ENCODE measurements at places on chromosomes 4 and X.
A peak's percentile ranks its signal among the peaks of the same experiment; 100 is the strongest.

DNA sequence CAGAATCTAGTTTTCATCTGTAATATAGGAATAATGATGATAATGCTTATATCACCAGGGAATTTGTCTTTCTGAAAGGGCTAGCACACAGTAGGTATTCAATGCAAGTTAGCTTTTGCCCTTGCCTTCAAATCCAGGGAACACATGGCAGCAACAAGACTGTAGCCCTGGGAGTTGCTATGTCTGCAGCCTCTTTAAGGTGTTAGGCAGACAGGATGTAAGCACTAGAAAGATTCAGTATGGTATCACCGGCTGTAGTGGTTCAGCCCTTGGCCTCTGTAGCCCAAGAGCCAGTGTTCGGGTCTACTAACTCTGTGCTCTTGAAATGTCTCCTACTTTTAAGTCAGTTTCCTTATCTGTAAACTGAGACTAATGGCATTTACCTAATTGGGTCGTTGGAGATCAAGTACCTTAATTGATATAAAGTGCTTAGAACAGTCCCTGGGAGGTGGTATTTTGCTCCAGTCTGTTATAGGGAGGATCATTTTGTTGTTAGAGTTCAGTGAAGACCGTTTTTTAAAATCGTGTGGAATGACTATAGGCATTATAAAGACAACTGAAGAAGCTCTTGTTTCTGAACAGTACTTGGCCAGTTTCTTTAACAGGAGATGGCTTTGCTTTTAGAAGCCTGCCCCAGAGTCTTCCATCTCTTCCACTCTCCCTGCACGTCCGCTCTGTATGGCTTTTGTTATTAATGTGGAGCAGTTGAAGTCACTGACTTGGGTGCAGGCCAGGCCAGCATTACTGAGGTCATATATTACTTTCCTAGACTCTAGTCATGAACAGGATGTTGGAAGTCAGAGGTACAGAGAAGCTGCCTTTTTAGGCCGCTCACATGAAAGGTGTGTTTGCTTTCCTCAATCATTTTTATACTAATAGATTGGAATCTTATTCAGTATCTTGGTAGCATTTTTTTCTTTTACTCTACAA lies 44.8 kb downstream of the GAB1 start:
- no peak for DNase-seq

DNA sequence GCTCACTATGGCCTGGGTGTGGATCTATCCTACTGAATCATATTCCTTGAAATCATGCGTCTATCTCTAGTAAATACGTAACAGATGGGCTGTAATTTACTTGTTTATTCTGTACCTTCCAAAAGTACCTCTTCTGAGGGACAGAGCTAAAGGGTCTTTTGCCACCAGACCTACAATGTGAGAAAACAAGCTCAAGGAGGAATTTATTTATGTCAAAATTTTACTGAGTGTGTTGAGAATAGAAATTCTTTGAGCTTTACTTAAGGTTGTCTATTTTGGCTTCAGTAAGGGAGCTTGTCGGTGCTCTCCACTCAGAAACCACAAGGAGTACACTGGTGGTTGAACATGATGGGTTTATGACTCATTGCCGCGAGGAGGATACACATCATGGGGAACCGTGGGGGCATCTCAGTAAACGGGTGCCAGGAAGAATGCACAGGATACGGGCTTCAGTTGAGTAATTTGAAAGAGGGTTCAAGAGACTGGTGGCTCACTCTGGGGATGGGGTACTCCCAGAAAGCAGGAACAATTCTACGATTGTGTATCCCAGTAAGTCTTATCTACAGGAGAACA lies 3.0 kb downstream of the ANK2 start:
- DNase-seq, result no peak

- no peak for DNase-seq
These were observed 152.7 kb upstream of the AADAT start for GRCh38 chr4:170242471-170242870.

- DNase-seq, result no peak
These were observed 3.5 kb downstream of the PKD2 start for GRCh38 chr4:88010966-88011365.

GRCh38 chrX:123487236-123487635 lies 245.6 kb downstream of the THOC2 start:
- no peak for DNase-seq

DNA sequence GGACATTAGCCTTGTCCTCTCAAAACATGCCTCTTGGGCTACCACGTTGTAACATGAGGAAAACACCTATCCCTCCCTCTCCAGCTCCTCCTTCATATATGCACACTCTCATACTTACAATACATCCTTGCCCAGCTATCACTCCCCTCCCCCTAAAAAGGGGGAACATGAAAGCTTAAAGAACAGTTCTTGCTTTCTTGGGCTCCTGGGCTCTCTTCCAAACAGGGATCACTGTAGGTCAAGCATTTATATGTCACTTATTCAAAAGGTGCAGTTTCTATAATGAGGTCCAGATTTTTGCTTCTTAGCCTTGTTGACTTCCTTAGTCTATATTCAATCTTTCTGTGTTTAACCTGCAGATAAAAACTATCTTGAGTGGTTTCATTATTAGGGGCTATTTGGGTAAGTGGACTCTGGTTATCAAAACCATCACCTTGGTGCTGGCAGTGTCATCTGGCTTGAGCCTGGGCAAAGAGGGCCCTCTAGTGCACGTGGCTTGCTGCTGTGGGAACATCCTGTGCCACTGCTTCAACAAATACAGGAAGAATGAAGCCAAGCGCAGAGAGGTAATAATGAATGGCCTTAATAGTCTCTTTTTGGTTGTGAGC lies 119.4 kb downstream of the AKAP4 start:
- DNase-seq, result peak; percentile 17

DNA sequence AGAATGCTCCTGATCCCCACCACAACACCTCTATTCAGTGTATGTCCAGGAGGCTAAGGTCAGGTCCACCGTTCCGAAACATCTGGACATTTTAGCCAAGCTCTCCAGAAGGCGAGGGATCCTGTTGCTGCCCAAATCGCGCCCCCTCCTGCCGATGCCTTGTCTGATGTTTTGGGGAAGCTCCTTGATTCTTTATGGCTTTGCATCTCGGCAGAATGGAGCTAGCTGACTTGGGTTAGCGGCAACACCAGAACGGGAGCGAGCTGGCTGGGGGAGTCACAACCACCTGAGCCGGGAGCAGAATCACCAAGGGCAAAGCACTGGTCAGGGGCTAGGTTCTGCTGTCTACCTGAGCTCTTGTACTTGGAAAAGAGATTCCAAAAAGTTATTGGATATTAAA lies 6.6 kb upstream of the POU3F4 start:
- DNase-seq, result no peak

GRCh38 chr4:54482529-54483200 lies 175.1 kb upstream of the KIT start:
- no peak for DNase-seq

GRCh38 chr4:10740891-10741620 lies 56.5 kb upstream of the CLNK start:
- no peak for DNase-seq

GRCh38 chr4:169013396-169013795 lies 3.3 kb upstream of the CBR4 start:
- no peak for DNase-seq

DNA sequence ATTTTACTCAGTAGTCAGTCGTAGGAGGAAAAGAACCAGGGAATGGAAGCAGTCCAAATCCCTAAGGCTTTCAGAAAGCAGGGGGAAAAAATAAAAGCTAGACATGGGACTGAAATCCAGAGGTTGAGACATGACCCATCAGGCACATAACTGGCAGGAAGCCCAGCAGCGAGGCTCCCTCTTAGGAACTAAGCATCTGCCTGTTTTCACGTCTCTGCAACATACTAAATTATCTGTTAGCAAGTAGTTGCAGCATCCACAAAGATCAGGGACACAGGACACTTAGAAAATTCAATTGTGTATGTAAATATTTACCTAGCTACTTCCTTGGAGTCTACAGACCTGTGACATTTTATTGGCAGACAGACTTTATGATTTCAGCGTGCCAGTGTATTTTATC lies 118.0 kb upstream of the EDNRA start:
- DNase-seq, result no peak

DNA sequence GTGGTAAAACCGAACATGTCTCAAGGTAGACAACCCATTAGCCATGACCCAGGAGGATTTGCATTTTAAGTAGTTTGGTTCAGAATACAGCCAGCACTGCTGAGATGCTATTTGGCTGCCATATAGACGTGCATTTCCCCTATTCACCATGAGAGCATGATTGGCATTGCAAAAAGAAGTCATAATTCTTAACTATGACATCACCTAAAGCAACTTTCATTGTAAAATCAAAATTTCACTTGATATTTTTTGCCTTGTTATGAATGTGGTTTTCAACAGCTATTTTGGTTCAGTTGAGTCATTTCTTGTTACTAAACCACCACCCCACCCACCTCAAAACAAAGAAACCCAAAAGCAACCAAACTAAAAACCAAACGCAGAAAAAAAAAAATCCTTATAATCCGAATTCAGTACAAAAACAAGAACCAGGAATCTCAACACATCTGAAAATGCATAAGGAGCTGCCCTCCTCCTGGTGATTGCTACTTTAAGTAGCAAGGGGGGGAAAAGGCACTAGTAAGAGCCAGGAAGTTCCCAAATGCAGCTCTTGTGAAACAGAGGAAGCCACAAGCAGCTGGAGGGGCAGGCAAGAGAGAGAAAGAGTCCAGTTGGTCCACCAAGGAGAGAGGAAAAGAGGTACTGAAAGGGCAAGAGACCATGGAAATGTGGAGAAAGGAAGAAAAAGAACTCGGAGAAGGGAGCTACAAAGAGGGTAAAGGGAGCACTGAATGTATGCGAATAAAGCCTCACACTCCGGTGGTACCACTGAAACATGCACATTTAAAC lies 3.1 kb downstream of the SLITRK4 start:
- no peak for DNase-seq

DNA sequence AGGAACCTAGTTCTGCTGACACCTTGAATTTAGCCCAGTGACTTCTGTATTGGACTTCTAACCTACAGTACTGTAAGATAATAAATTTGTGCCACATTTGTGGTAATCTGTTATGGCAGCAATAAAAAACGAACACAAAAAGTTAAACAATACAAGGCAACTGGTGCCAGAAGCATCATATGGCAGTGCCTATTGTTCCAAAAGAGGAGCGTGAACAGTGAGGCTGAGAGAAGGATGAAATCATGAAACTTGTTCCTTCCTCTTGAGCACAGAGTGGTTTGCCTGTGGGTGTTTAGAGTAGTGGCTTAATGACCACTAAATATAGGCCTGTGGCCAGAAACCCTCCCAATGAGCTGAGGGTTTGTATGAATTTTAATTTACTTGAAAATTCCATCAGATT lies 69.7 kb upstream of the PGRMC2 start:
- no peak for DNase-seq

DNA sequence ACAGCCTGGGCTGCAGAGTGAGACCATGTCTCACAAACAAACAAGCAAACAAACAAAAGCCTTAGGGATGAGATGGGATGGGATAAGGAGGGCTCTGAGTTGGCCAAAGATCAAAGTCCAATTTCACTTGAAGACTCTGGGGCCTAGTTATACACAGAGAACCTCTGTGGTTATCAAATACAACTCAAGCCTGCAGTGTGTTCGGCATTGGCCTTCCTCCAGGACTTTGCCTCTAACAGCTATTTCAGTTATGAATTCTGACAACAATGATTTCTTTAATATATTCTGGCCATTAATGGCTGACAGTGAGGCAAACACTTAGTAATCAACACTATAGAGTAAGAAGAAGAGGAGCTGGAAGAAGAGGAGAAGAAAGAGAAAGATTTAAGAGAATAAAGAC lies 171.1 kb downstream of the PDGFRA start:
- no peak for DNase-seq

Measured in NCI-H748 treated with DMSO at 0.1 percent for 48 hours (cell line).